RKO (cell line): ENCODE measurements at places on chromosomes 4 and X.

- no peak for DNase-seq
Observed at GRCh38 chr4:82753725-82754410, 44.7 kb downstream of the SCD5 start.

DNA sequence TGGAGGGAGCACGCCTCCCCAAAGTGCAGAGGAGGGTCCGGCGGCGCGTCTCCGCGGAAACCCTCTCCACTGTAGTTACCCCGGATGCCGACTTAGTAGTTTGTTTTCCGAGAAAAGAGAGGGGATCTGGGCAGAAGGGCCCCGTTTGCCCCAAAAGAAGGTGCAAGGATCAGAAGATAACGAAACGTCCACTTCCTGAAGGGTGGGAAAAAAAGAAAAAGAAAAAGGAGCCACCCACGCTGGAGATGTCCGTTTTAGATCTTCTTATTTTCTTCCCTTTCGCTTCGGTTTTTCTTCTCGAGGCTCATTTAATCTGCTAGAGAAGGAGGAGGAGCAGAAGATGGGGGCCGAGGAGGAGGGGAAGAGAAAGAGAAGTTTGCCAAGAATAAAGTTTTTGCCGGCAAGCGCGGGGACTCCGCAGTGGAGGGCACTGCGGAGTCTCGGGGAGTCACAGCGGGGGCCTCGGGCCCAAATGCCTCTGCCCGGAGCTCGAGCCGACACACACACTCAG, 517 bp downstream of the LEF1 start:
- no peak for DNase-seq

- no peak for DNase-seq
Observed at GRCh38 chr4:152206646-152207377, 329.1 kb downstream of the FBXW7 start.

- no peak for DNase-seq
Observed at GRCh38 chrX:118904218-118904617, 70.2 kb upstream of the LONRF3 start.

DNA sequence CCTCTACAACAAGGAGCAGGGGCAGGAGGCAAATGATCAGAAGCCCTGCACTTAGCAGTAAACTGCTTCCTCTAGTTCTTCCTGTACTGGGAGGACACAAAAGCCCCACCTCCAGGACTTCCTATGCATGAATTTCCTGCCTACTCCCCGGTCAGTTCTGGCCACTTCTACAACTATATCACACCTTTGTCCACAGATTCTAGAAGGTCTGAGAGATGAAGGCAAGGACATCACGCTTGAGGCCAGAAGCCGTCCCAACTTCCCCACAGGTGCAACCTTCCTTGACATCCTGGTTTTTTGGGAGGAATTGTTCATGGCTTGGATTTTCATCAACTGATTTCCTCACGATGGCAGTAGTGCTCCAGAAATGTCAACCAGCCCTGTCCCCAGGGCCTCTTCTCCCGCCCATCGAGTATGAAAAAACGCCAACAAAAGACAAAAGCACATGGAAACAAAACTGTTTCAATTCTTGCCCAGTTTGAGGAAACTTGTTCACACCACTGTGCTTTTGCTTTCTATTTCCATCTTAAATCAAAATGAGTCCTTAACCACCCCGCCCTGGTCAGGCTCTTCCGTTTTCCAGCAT, 206.5 kb upstream of the STK26 start:
- no peak for DNase-seq

DNA sequence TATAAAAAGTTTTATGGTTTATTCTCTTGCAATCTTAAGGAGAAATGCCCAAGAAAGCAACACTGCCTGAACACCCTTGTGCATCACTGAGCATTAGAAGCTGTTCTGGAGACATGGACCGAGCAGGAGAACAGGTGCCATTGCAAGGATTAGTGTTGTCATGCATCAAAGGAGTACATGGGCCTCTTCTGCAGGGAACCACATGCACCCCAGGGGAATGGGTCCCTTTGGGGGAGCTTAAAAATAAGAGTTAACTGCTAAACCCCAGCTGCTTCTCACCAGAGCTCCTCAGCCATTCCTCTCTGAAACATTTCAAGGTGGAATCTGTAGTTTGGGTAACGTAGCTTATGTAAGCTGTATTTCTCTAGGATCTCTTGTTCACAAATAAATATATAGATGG, 353.0 kb upstream of the SLC7A11 start:
- DNase-seq, result no peak

DNA sequence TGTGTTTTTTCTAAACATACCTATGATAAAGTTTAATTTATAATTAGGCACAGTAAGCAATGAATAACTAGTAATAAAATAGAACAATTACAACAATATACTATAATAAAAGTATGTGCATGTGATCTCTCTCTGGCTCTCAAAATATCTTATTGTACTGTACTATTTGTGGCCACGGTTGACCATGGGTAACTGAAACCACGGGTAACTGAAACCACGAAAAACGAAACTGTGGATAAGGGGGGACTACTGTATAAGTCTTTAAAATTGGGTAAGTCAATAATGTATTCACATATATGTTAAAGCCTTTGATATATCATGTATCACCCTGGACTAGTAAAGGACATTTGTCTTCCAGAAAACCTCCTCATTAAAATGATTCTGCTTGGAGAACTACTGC, 20.0 kb downstream of the TMEM154 start:
- DNase-seq, result no peak

GRCh38 chr4:36208893-36209473, 35.3 kb downstream of the ARAP2 start:
- DNase-seq, result no peak
